ENCODE measurements at places on chromosomes 1 and 21.

DNA sequence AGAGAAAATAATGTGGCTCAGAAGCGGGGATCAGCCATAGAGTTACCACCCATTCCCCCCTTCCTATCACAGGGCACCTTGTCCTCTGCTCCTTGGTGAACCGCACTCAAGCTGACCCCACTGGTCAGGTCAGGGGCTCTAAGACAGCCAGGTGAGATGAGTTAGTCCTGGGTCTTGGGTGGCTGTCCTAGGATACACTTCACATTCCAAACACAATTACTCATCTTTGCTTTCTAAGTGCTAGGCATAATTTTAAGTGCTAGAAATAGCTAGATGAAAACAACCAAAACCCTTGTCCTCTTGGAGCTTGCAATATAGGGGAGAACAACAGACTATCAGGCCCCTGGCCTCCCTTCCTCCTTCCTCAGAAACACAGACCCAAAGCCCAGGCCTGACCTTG is 7.8 kb upstream of the MUTYH start:
- DNase-seq: no peak

DNA sequence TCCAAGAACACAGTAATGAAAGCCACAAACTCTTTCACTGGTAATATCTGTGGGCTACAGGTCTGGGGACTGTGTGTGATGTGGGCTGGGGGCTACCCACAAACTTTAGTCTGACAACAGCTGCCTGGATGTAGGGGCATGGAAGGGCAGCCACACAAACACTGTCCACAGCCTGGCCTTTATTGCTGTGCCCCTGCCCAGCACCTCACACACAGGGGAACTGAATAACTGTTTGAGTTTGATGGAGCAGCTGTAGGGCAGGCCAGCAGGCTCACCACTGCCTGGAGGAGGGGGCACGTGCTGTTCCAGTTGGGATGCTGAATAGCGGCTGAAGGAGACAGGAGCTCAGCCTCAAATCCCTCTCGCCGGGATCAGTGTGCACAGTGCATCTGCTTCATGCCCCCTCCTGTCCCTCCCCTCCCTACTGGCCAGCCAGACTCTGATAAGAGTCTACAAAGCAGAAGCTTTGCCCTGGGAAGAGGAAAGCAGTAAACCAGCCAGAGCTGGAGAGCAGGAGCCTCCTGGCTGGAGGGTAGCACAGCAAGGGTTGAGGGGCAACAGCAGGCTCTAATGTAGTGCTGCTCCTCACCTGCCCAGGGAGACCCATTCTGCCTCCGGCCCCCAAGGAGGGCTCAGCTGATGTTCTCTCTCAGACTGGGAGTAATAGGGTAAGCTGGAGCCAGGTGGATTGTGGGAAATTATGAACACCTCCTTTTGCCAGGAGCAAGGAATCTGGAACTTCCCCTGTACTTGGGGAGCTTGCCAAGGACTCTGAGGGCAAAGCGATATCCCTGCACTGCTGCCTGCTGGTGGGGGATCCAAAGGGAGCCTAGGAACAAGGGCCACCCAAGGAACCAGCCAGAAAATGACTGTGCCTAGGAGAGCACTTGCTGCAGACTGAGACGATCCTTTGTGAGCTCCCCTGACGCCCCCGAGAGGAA is 70.2 kb upstream of the GOLT1A start:
- no peak for DNase-seq

DNA sequence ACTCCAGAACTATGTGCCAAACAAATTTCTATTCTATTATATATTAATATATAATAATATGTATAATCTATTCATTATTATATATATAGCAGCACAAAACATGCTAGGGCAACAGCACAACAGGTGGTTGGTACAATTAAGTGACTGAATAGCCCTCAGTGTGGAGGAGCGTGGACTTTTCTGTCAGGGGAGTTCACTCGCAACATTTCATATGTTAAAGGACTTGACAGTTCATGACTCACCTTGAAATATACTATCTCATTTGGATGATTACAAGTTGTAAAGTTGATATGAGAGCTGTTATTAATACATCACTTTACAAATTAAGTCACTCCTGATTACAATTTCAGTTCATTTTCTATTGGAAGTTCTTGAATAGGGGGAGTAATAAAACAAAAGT is 178.4 kb downstream of the LHX8 start:
- no peak for DNase-seq

DNA sequence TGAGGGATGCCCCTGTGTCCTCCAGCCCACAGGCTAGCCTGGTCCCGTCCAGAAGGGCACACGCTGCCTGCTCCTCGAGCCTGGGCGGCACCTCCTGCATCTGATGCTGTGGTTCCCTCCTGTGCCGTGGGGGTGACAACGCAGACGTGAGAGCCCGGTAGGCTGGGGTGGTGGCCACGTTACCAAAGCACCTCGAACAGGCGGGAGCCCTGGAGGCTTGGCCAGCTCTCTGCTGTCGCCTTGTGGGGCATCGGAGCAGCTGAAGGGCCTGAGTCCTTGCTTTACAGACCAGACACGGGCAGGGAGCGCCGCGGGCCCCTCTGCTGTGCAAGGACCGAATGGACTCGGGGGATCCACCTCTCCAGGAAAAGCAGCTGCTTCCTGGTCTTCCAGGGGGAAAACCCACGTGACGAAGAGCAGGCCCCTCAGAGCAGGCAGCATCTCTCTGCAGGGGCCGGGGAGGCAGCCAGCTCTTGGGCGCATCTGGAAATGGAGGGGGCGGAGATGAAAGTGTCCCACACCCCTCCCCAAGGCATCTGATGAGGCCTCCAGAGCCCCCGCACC is 133.3 kb downstream of the NPHP4 start:
- DNase-seq: no peak

GRCh38 chr1:206507284-206508129 is at the start of gene RASSF5:
RASSF5 (plus strand) TSS chr1:206507531; CDS start chr1:206507603, 72 bp downstream.
- DNase-seq: peak; percentile 71

- no peak for DNase-seq
These were observed 15.0 kb upstream of the ROR1 start for GRCh38 chr1:63758791-63759190.

DNA sequence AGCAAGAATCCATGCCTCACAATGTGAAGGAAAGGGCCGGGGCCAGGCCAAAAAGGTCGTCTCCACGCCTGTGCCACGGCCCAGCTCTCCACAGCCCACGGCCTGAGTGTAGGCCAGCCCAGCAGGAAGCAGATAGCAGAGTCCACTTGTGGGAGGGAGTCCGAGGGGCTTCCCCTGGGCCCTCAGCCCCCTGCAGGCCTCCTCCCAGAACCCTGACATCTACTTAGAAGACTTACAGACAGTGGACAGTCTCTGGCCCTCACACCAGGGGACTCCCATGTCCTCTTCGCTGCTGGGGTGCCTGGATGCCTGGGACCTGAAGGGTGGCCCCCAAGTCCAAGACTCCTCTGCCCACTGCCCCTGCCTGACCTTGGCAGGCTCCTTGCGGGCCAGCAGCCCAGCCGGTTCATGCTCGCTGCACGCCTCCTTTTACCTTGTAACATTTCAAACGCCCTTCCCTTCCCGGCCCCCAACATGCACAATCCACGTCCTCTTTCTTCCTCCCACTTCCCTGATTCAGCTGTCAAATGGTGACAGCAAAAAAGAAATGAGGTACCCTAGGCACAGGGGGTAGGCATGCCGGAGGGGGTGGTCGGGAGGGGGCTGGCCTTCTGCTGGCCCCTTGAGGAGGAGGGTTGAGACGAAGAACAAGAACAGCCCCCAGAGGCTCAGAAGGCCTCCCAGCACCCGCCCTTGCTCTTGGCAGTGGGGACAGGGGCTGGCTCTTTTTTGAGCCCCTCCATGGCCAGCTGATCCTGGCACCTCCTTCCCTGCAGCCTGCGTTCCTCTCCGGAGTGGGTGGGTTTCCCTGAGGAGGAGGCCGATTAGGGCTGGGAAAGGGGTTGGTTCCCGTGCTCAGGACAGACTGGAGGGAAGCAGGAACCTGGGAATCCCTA is 997 bp upstream of the PTPN7 start:
- no peak for DNase-seq
